Stimulated activated CD4-positive, alpha-beta T cell treated with anti-CD3 and anti-CD28 coated beads, TNF-alpha, amount 100 ng/mL, for 1 hour (primary cell): ENCODE measurements at places on chromosomes 6 and 20.

GRCh38 chr20:53905019-53905819 lies 165.2 kb downstream of the BCAS1 start:
- no peak for DNase-seq

DNA sequence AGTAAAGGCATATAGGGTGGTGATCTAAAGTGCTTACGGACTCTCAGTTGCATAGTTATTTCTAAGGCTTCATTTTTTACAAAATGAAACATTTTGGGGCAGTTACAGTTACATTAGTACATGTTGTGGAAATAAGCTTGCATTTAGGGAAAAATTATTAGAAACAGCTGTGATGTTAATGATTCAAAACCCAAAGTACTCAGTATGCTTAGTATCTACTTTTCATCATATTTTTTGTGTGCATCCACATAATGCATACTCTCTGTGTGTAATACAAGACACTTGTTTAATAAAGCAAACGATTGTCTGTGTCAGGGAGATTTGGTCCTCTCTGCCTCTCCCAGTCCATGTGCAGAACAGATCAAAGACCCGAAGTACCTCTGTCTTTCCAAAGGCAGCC lies 11.4 kb upstream of the TBX18 start:
- DNase-seq, result no peak

DNA sequence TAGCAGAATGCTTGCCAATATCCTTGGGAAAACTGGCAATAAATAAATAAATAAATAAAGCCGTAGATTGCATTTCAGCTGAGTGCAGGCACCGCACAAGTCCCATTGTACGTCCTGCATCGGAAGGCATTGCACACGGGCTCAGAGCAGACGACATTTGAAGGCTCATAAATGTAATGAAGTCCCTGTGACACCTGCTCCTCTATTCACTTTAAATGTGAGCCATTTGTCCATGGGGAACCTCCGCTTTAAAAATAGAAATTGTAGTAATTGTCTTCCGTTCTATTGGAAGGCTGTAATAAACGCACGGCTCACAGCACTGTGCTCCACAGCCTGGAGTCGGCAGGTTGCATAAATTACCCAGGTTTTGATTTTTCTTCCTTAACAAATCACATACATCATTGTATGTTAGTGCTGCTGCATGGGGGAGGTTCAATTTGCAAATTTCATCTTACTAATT lies 32.6 kb downstream of the MYT1 start:
- no peak for DNase-seq

GRCh38 chr6:137820952-137821351 lies 46.1 kb upstream of the TNFAIP3 start:
- no peak for DNase-seq

DNA sequence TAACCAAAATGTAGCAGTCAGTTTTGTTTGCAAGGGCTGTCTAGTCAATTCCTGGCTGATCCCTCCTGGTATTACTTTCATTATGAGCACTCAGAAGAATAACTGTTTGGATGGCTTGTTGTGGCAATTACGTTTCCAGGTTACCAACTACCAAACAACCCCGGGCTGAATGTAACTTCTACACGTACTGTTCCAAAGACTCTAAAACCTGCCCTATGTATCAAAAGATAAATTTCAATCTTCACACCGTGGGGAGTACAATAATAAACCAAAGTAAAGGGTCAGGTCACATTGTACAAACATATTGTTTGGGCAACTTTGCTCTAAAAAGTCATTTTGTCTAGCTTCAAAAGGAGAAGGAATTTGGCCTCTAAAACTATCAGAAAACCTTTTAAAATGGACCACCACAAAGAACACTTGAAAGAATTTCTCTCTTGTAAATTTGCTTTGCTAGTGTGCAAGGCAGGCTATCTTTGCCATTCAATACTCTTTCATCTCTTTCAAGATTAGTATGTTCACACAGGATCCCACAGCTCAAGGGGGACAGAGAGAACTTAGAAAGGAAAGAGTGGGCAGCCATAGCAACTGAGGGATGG lies 27.6 kb downstream of the DCDC2 start:
- no peak for DNase-seq

DNA sequence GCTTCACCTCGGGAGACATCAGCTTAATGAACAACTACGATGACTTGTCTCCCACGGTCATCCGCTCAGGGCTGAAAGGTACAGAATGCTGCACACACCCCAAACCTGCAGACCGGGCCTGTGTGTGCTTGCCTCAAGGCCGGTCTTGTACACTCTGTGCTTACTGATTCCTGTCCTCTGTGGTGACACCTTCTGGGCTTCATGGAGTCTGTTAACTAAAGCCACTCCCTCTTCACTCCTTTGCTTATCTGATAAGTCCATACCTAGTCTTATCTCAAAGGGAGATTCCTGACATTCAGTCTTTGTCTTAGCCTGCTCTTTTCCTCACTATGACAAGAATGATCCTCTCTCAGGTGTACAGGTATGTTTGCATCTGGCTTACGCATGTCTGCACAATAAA lies 107.7 kb upstream of the TMEM181 start:
- no peak for DNase-seq

GRCh38 chr6:21590346-21590745 lies 3.2 kb upstream of the SOX4 start:
- no peak for DNase-seq

- no peak for DNase-seq
Observed at GRCh38 chr20:31707994-31708735, 14.5 kb downstream of the BCL2L1 start.

GRCh38 chr6:105492706-105493673 lies 90.1 kb upstream of the PREP start:
- DNase-seq, result no peak

DNA sequence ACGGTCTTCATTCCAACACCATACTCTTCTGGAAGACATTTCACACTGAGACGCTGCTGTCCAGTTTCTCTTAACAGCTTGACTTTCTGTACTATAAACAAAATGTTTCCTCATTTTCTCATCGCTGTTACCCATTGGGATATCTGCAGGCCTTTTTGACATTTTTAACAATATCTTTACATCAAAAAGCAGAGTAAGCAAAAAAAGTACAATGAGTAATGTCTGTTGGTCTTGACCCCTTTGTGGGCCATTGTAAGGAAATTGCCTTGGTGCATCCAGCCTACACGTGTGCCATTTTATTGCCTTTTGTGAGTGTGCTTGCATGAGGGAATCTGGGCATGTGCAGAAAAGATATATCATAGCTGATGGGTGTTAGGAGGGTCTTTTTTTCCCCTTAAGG lies 129.1 kb upstream of the MANEA start:
- no peak for DNase-seq

DNA sequence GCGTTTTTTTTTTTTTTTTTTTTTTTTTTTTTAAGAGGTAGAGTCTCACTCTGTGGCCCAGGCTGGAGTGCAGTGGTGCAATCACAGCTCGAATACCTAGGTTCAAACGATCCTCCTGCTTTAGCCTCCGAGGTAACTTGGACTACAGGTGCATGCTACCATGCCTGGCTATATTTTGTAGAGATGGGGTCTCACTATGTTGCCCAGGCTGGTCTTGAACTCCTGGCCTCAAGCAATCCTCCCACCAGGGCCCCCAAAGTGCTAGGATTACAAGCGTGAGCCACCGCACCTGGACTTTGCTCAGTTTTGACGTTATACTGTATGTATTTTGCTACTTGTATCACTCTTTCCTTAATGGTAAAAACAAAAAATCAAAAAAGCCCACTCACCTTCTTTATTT lies 101.5 kb upstream of the ZNFX1 start:
- DNase-seq, result no peak

- no peak for DNase-seq
Observed at GRCh38 chr6:140932909-140933308, 1199.8 kb upstream of the GJE1 start.

- DNase-seq, result no peak
Observed at GRCh38 chr6:9380568-9380967, 945.2 kb upstream of the SLC35B3 start.

DNA sequence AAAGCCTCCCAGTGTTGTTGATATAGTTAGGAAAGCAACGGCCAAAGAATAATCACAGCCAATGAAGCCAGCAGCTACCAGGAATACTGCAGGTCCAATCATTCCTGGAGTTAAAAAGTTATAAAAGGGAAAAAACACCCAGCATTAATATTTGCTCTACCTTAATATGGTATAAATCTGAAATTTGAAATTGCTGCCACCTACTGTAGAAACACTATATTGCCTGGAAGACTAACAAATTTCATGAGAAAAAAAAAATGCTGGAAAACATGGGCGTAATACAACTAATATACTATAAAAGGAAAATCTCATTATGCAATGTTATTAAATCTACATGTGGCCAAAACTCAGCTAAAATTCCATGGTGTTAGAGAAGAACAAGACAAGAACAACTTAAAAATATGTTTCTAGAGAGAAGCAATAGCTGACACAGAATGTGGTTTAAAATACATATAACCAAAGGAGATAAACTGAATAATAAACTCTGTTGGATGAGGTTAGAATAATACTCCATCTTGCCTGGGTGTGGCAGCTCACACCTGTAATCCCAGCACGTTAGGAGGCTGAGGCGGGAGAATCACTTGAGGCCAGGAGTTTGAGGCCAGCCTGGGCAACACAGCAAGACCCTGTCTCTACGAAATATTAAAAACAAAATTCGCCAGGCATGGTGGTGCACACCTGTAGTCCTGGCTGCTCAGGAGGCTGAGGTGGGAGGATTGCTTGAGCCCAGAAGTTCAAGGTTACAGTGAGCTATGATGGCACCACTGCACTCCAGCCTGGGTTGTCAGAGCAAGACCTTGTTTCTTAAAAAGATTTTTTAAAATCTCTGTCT lies 43.1 kb downstream of the SLC17A5 start:
- no peak for DNase-seq

- no peak for DNase-seq
Observed at GRCh38 chr20:5215672-5216304, 89.0 kb downstream of the CDS2 start.

DNA sequence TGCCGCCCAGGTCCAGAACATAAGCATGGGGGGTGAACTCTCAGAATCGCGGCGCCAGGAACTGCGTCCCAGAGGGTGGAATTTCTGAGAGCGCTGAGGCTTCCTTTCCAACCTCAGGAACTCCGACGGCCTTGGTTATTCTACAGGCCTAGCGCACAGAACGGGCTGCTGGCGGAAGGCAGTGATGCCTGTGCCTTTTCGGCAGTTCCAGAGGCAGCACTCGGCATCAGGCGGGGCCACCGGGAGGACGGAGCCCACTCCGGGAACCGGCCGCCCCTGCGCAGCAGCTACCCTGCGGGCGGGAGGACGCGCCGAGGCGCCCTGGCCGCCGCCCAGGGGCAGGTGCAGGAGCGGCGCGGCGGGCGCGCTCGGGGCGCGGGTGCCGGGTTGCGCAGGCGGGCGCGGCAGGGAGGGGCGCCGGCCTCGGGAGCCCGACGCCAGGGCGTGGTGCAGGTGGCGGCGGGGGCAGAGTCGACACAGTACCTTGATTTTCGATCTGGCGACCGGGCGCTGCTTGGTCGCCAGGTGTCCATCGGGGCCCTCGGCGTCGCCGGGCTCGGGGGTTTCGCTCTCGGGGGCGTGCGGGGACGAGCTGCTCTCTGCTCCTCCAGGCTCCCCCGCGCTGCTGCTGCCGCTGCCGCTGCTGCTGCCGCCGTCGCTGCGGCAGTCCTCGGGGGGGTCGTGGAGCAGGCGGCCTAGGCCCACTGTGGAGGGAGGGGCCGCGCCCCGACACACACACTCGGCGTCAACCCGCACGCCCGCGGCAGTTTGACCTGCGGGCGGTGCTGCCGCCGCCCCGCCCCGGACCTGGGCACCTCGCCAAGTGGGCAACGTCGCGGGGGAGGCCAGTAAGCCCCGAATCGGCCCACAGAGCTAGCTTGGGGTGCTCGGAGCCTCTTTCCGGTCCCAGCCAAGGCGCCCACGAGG lies 1.3 kb downstream of the OVOL2 start:
- DNase-seq, result no peak

- DNase-seq, result no peak
Observed at GRCh38 chr6:163718537-163718936, 304.0 kb downstream of the QKI start.

GRCh38 chr20:24147961-24148360 lies 159.4 kb upstream of the GGTLC1 start:
- DNase-seq, result no peak

DNA sequence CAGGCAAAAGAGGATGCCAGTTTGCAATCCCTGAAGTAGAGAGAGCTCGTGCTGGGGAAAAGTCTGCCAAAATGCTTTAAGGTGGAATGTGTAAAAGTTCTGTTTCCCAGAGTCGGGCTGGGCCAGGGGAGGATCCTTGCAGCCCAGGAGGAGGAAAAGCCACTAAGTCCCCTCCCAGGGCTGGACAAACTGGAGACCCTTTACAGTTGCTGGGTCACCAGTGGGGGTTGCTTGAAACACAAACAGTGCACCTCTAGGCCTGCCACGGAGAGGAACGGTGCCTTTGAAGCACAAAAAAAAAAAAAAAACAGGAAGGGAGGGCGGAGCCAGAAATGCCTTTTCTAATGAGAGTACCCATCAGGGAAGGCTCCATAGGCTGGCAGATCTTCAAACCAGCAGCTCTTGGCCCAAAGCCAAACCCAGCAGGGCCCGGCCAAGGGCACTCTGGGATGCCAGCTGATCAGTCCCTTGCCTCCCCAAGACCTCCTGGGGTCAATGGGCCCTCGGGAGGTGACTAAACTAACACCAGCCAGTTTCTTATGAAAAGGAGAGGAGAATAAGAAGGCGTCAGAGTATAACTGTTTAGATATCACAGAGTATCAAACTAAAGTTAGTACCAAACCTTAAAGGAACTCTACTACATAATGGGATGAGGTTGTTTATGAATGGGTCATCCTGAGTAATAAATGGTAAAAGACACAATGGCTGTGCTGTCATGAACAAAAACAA lies 23.7 kb downstream of the HLA-A start:
- no peak for DNase-seq

DNA sequence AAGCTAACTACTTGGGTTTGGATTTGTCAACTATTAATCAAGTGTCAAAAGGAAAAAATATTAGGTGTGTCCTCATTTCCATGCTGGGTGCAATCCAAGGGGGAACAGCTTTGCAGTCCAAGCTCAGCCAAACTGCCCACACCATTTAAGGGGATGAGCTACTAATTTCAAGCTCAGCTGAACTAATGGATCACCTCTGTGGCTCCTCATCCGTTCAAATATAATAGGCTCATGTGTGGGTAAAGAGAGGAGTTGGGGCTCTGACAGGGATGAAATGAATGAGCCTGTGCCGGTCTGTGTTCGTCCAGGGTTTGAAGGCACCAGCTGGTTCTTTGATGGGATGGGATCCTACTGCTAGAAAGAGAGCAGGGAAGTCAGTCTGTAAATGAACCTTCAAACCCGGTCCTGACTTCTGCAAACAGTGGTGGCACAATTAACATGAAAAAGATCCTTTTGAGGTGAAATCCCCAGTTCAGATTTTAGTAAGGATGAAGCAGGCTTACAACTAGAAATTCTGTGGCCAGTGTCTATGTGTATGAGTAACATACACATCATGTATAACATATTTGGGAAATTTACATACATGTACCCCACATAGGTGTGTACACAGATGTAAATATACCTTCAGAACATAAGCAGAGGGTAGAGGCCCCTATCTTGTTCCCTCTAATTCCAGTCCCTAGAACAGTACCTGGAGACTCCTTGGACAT lies 41.9 kb downstream of the TTI1 start:
- DNase-seq, result no peak

GRCh38 chr6:14925025-14925698 lies 320.7 kb upstream of the JARID2 start:
- DNase-seq, result no peak
